Activated CD4-positive, alpha-beta T cell treated with anti-CD3 and anti-CD28 coated beads for 1 hour (primary cell): ENCODE measurements at places on chromosomes 2 and 18.

DNA sequence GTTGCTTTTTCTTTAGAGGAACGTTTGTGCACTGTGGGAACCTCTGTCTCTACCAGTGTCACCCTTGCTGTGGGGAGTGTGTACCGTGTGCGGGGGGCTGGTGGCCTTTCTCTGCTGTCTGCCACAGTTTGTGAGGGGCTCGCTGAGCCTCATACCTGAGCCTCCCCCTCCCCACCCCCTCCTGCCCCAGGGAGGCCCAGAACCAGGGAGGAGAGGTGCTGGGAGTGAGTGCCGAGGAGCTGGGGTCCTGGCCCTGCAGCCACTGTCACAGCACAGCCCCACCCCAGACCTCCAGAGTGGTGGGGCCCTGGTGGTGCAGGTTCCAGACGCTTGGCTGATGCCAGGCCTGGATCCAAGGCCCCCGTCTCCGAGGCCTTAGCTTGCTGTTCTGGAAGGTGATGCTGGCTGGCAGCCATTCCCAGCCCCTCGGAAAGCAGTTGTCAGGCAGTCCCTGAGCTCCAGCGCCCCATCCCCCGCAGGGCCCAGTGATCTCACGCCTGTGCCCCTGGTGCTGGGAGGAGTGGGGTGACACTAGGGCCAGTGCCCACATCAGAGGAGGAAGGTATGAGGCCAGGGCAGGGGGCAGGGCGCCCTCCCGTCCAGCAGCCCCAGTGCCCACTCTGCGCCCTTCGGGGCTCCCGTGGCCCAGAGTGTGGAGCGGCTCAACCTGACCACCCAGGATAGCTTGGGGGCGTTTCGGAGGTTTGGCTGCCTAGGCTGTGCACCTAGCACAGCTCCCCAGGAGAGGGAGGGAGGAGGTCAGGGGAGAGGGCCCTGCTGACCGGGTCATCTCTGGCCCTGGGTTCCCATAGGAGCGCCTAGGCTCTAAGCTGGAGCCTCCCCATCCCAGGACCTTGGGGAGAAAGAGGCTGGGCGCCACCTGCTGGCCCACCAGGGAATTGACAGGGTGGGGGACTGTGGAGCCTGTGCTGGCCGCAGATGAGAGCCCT lies 53.0 kb upstream of the ALPP start:
- no peak for DNase-seq

GRCh38 chr2:217611626-217612127 lies 391.1 kb downstream of the TNS1 start:
- DNase-seq: no peak

GRCh38 chr2:240437551-240437860 lies 2.0 kb downstream of the GPC1 start:
- DNase-seq: no peak

GRCh38 chr18:59631583-59632181 lies 65.5 kb downstream of the CCBE1 start:
- no peak for DNase-seq

- DNase-seq: no peak
These were observed 855.5 kb upstream of the SALL3 start for GRCh38 chr18:78123926-78124797.

DNA sequence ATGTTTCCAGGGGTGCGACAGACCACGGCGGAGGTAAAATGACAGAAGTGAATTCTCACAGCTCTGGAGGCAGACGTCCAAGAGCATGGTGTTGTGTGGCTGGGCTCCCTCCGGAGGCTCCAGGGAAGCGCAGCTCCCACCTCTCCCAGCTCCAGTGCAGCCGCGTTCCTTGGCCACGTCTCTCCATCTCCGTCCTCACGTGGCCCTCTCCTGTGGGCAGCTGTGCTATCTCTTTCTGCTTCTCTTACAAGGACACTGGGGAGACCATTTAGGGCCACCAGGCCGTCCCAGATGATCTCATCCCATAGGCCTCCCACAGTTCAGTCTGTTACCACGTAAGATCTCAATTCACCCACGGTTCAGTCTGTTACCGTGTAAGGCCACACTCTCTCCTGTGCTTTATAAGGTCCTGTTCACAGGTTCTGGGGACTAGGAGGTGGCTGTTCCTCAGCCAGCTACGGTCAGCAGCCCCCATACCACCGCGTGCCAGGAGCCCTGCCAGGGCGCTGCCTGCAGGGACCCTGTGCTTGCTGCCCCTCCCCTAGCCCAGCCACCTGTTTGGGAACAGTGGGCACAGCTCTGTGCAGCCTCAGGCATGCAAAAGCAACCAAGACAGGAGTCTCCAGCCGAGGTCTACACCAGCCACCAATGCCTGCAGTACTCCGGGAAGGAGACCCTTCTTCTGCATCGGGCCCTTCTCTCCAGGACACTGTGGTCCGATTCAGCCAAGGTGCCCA lies 2.9 kb upstream of the MAB21L4 start:
- no peak for DNase-seq

GRCh38 chr2:144324446-144325045 lies 195.4 kb downstream of the ZEB2 start:
- DNase-seq: no peak

GRCh38 chr18:63157293-63158011 lies 162.1 kb downstream of the BCL2 start:
- no peak for DNase-seq

GRCh38 chr2:26574066-26574899 lies 66.9 kb downstream of the CIB4 start:
- DNase-seq: no peak

GRCh38 chr2:80363330-80363729 lies 58.8 kb upstream of the LRRTM1 start:
- DNase-seq: no peak

DNA sequence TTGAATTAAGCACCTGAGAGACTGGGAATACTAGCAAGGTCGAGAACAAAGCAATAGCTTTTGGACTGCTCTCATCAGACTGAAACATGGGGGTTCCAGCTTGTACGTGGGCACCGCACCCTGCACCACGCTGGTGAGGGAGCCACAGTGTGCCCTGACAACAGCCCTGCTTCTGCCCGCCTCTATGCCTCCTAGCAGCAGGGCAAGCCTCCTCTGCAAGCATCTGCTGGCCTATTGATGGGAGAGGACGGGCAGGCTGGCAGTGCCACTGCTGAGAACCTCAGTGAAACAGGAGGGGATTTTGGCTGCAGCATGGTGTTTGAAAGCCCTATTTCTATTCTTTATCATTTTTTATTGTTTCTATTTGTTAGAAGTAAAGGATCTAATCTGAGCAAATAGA lies 146.1 kb upstream of the OTOS start:
- no peak for DNase-seq

DNA sequence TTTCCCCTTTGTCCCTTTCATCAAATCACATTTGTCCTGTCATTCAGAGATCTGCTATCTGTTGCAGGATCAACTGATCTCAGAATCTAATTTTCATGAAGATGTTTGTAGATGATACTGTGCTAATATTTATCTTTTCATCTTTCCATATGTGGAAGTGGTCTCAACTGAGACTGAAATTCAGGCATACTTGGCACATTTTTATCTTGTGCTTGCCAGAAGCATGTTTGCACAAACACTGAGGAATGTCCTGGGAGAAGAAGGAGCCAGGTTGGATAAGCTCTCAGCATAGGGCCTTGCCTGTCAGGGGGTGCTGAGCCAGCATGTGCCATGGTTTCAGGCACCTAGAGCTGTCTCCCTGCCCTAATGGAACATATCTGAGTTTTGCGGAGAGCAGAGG lies 24.5 kb upstream of the MMADHC start:
- no peak for DNase-seq

- DNase-seq: no peak
These were observed 52.9 kb upstream of the SPATS2L start for GRCh38 chr2:200253639-200254038.

- no peak for DNase-seq
These were observed 13.2 kb upstream of the RAPGEF4 start for GRCh38 chr2:172722481-172722880.

DNA sequence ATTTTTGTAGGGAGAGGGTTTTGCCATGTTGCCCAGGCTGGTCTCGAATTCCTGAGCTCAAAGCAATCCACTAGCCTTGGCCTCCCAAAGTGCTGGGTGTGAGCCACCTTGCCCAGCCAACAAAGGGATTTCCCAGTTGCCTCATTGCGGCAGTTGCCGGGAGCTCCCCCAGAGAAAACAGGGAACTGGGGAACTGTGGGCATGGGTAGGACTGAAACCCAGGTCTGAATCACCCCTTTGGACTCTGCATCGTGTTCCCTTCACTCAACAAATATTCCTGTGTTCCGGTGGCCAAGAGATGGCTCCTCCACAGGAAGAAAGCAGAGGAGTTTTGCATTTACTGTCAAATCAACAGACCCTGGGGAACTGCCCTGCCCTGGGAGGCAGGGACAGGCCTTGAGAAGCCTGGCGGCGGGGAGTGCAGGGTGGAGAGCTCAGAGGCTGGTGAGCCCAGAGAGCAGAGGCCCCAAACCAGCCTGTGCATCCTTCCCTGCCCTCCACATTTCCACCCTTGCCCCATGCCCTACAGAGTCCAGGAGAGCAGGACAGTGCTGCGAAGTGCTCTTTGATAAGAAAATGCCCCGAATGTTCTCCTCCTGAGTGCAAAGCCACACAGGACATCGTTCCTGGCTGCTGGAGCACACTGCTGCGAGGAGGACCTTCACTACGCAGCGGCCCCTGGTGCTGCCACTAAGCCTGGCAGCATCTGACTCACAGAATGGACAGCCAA lies 24.9 kb downstream of the MYO7B start:
- DNase-seq: no peak

DNA sequence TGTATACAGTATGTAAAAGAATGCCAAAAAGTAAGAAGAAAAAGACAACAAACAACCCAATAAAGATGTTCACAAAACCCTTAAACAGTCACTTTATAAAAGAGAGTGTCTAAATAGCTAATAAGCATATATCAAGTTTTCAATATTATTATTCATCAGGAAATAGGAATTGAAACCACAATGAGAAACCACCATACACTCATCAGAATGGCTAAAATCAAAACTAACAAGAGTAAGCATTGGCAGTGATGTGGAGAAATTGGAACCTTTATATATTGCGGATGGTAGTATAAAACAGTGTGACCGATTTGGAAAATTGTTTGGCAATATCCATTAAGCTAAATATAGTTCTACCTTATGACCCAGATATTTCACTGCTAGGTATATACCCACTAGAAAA lies 20.5 kb upstream of the TGFA start:
- DNase-seq: no peak

GRCh38 chr2:20692081-20692480 lies 25.1 kb downstream of the GDF7 start:
- no peak for DNase-seq

DNA sequence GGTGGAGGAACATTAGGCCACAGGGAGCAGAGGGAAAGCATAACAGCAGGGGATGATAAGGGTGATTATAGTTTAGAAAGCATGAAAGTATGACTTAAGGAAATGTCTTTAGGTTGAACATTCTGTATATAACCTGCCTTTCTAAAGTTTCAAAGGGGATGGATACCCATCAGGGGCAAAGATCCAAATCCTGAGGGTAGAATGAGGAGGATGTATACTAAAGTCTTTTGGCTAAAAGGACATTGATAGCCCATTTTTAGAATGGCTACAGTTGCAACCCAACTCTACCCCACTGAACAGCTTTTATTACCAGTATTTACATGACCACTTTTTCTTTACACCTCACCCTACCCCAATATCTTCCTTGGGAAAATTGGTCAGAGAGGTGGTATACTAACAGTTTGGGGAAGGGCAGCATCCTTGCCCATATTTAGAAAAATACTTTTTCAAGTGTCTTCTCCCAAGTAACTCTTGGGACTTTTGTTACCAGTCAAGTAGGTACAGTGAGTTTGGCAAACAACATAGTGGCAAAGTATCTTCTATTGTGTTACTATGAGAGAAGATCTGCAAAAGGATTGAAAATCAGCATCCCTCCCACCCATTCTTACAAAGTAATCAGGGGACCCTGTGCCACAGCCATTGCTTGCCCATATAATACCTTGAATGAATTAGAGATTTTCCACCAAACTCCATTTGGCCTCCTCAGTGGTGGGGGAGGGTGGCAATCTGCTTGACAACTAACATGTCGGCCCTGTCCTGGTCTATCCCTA lies 8.3 kb downstream of the MAT2A start:
- no peak for DNase-seq

GRCh38 chr18:48735681-48736255 lies 196.9 kb downstream of the CTIF start:
- DNase-seq: no peak

DNA sequence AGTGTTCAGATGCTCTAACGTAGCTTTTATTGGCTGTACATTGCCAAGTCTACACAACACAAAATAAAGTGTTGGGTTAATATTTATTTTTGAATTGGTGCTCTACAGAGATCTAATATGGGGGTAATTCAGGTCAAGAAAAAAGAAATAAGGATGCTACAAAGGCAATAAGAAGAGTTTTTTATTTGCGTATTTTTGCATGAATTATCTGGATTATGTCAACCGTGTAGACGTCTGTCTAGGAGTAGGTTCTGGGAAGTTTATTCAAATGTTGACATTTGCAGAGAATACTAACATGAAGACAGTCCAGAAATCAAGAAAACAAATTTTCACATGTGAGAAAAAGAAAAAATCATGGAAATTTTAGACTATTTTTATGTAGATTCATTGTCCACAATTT lies 876.7 kb upstream of the POU3F3 start:
- DNase-seq: no peak

- peak; percentile 16 for DNase-seq
These were observed 652 bp downstream of the PPM1B start for GRCh38 chr2:44169155-44169898.

DNA sequence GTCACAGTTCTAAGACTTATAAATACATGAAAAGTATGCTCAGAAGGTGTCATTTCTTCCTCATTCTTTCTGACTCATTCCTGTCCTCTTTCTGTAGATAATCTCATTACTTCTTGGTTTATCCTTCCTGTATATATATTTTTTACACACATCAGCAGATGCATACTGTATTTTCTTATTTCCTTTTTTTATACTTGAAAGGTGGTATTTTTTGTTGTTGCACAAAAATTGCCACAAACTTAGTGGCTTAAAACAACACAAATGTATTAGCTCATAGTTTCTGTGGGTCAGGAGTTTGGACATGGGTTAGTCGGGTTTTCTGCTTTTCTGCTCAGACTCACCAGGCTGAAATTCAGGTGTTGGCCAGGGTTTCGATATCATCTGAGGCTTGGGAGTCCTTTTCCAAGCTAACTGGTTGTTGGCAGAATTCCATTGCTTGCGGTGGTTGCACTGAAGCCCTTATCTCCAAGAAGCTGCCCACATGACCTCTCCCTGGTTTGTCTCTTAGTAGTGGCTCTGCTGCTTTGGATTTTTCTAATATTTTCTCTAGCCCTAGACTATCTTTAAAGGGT lies 162.6 kb downstream of the FMNL2 start:
- no peak for DNase-seq

DNA sequence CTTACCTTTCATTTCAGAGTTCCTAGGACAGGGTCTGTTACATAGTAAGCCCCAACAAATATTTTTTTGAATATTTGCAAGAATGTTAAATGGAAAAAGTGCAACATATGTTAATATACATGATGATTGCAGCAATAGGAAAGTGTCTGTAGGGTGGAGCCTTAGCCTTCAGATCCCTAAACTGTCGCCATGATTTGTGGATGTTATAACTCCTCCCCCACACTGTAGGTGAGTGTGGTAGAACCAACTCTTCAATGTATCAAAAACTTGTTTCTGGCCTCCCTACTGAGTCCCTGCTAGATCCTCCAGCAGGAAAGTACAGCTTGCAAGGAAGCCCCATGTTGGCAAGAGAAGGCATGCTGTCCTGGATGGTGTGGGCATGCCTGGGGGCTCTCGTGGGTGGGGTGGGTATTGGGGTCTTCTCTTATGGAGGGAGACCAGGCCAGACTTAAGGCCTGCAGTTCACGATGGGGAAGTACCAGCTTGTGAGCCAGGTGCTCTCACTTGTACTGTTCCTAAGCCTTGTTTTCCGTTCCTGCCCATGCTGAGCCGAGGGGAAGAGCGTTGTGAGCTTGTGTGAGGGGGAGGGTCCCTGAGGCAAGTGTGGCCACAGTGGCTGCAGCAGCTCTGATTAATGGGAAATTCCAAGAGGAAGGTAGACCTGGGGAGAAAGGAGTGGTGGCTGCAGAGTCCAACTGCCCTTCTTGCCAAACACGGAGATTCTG lies 11.4 kb downstream of the FHOD3 start:
- DNase-seq: no peak
